DMS53 (cell line): ENCODE measurements at places on chromosomes 7 and 10.

DNA sequence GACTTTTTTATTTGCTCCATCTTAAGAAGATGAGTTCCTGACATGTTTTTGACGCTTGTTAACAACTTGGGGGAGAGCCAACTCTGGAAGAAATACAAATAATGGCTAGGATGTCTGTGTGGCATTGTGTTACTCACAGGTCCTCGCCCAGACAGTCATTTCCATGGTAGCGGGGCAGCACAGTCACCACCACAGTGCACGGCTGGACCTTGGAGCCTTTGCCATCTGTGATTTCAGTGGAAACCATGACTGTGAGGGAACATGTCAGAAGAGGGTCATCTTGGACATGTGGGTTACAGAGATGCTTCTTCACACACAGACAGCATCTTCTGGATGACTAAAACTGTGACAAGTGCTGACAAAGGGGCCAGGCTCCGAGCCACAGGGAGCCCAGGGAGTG lies 74.5 kb downstream of the PKD1L1 start:
- DNase-seq: peak; percentile 75

GRCh38 chr7:16205466-16205865 lies 215.9 kb downstream of the CRPPA start:
- no peak for DNase-seq

- DNase-seq: no peak
These were observed 203.4 kb downstream of the KIF20B start for GRCh38 chr10:89904755-89905154.

DNA sequence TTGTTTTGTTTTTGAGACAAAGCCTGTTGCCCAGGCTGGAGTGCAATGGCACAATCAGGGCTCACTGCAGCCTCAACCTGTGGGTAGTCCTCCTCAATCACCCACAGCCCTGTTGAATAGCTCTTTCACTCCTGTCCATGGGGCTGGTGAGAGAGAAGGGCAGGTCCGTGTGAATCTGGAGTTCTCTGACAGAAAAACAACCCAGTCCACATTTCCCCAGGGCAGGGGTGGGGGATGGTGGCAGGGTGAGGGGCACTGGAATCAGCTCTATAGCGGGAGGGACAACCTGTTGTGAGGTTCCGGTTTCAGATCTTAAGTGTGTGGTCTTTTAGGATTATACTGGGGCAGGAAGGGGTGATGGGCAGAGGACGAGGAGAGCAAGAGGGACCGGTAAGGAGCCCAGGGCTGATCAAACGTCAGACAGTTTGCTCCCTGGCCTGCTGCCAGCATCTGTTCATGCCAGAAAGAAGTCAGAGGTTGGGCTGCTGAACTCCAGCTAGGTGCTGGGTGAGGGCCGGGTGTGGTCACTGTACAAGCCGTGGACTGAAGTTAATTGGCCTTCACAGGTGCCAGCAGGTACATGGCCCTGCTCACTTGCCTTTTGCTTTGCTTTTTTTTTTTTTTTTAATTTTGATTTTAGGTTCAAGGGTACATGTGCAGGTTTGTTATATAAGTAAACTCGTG lies 33.2 kb upstream of the MKRN1 start:
- DNase-seq: peak; percentile 94

- no peak for DNase-seq
These were observed 47.0 kb downstream of the PTN start for GRCh38 chr7:137296576-137296975.

GRCh38 chr10:116669080-116669479 lies 48.3 kb downstream of the PNLIPRP2 start:
- DNase-seq: no peak

DNA sequence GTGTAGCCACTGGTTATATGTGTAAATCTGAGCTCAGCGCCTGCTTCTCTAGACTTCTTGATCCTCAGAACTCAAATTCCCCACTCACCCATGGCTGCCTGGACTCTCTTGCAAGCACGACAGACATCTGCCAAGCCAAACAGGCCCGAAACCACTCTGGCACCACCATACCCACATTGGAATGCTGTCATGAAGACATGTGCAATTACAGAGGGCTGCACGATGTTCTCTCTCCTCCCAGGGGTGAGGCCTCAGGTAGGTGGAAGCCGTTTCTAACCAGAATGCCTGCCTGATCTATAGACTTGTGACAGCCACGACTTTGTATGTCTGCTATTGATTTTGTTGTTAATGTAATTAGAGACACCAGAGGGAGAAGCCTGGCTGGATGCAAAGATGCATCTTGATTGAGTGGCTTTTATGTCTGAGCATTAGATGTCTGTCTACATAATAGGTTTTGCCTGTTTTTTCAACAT lies 4.0 kb downstream of the BAMBI start:
- no peak for DNase-seq

DNA sequence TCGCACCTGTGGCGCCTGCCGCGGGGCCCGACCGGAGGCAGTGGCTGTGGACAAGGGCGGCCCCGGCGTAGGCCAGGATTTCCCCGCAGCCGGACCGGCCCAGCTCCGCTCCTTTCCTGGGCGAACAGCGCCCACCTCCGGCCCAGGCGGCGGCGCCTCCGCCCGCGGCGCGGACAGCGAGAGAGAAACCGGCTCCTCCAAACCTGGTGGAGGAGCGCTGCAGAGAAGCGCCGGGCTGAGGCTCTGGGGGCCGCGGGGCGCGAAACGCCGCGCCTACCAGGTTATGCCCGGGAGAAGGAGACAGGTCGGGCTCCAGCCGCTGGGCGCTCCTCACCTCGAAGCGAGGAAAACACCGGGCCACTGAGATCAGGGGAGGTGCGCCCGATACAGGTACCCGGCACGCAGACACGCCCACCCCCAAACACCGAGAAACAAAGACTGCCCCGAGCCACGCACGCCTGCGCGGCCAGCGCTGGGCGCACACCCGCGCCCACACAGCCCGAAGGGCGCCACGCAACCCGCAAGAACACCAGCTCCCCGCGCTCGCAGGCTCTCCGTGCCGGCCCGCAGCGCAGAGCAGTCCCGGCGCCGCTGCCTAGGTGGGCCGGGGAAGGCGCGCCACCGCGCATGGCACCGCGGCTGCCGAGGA lies 3.3 kb downstream of the GRID1 start:
- peak; percentile 72 for DNase-seq

- no peak for DNase-seq
These were observed 91.0 kb downstream of the PAXIP1 start for GRCh38 chr7:154911862-154912455.

DNA sequence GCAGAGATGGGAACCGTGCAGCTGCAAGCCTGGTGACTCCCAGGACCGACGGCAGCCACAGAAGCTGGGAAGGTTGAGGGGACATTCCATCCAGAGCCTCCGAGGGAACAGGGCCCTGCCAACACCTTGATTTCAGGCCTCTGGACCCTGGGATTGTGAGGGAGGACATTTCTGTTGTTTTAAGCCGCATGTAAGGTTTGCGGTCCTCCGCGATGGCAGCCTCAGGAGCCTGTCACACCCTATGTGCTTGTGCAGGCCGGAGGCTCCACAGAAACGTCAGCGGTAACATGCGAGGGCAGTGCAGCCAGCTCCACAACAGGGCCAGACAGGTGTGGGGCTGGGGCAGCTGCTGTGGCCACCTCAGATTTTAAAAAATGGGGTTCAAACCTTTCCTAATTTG lies 144.7 kb upstream of the SHH start:
- DNase-seq: no peak

GRCh38 chr10:15436696-15437095 lies 65.6 kb upstream of the FAM171A1 start:
- no peak for DNase-seq

DNA sequence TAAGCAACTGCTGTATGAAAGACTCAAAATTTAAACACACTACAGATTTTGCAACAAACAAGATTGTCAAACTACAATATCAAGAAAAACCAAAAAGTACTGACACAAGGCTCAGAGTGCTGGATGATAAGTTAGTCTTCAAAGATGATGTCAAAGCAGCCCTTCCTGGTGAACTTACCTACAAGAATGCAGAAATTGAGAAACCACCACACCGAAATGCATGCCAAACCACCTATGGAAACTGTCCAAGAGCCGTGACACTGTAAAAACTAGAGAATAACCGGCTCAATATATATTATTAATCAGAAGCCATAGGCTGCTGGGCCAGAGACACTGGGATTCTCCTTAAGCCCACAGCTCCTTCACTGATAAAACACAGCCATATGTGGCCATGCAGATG lies 25.3 kb downstream of the DENND11 start:
- DNase-seq: no peak

- no peak for DNase-seq
These were observed 89.4 kb downstream of the SORCS1 start for GRCh38 chr10:107075117-107075516.

DNA sequence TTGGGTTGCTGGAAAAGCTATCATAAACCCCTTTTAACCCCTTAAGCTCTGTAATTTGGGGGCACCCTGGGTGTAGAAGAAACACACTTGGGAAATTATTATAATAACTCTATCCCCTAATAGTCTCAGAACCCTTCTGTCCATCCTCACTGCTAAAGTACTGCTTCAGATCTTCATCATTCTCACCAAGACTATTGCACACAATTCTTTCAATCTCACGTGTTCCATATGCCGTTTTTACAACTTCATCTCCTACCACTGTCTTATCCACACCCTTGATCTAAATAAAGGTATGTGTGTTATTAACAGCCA lies 15.8 kb downstream of the ANKRD22 start:
- no peak for DNase-seq

DNA sequence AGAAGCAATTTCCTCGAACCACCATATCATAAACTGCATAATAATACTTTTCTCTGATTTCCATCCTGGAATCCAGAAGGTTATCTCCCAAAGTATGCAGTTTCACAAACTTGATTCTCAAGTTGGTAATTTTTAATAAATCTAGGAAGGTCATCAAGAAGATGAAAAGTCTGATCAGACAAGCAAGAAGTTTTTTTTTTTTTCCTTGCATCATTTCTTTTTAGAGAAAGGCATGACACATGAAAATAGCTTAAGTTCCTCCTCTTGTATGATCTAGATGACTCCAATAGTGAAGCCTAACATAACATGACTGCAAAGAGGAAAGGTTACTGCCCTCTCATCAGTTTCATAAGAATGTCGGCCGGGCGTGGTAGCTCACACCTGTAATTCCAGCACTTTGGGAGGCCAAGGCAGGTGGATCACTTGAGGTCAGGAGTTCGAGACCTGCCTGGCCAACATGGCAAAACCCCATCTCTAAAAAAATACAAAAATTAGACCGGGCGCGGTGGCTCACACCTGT lies 22.2 kb downstream of the LAMB1 start:
- no peak for DNase-seq

DNA sequence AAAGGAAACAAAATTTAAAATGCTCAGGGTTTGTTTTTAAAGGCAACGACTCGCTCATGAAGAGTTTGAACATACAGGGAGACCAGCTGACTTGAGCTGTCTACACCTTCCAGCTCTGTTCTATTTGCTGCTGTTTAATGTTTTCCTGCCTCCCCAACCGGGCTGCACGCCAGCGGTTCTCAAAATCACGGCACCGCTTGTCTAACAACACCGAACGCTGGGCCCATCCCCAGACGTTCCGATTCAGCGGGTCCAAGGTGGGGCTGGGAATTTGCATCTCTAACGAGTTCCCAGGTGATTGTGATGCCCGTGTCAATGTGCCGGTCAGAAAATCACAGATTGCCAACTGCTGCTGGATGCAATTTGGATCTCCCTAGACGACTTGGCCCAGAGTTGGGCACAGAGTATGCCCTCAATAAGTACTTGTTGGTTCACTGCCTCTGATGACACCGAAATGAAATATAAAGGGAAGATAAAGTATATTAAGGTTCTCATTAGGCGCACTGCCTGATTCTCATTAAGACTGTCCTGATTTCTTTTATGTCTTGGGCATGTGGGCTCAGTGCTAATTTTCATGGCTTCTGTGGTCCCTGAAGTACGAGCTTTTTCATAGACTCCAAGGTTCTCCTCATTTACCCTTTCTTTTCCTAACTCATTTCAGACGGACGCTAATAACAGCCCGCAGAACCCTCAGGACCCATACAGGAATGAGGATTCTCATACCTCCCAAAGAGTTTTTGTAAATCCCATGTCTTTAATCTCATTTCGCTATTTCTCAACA lies 28.5 kb downstream of the CELF2 start:
- DNase-seq: no peak

GRCh38 chr10:77359287-77359691 lies 278.3 kb downstream of the KCNMA1 start:
- DNase-seq: no peak

DNA sequence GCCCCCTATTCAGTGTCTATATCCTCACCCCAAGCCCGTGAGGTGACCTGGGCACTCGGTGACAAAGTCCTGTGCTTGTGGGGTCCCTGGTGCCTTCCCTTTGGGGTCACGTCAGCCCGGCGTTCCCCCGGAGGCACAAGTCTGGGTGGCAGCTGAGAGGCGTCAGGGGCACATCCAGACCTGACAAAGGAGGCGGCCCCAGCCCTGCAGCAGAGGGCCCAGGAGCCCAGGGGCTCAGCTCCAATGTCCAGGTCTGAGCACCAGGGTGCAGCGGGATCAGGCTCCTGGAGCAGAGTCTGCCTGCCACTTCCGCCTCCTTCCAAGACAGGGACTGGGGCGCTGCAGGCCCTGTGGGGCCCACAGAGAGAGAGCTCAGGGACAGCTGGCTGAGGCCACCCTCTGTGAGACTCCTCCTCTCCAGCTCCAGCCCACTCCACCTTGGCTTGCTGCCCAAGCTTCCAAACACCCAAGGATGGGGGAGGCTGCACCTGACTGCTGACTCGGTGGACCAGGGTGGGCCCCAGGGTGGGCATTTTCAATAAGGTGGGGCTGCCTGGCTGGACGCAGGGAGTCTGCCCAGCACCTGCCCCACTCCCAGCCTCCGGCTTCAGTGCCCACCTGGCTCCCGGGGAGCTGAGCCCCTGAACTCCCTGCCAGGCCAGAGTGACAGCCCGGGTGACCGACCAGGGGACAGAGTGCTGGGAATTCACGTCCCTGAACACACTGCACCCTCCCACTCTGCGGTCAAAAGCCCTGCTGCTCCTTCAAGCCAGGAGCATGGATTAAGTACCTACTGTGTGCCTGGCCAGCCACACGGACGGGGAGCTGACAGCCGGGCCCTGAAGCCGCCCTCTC lies 1.0 kb upstream of the KNDC1 start:
- DNase-seq: no peak

GRCh38 chr7:104240401-104240800 lies 32.6 kb upstream of the ORC5 start:
- peak; percentile 91 for DNase-seq

DNA sequence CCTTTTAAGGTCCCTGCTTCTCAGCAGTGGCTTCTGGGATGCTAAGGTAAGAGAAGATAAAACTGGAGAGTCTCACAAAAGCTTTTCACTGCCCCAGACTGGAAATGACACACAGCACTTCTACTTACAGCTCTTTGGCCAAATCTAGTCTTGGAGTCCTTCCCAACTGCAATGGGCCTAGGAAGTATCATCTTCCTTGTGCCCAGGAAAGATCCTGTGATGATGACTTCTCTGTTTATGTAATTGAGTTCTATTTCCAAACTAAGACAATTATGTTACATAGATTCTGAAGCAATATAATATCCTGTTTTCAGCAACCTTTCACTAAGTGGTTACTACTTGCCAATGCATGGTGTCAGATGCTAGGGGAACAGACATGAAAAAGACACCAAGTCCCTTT lies 234.1 kb downstream of the PTEN start:
- no peak for DNase-seq

GRCh38 chr10:93462371-93462770 lies 19.8 kb downstream of the MYOF start:
- peak; percentile 40 for DNase-seq
